ENCODE measurements at places on chromosomes 1 and 21.

GRCh38 chr21:43210454-43211071, 41.8 kb downstream of the CRYAA start:
- no peak overlapping the region for H3K4me3 ChIP-seq
- no peaks in the 10 kb centered on the region for H3K4me1 ChIP-seq
- no peak overlapping the region for H3K27ac ChIP-seq
- no peak for DNase-seq
- no peaks in the 10 kb centered on the region for H3K36me3 ChIP-seq
- H3K27me3 ChIP-seq: 0 out of 2 replicates have a peak, but pooled peaks cover 2% of the 10 kb centered on the region

GRCh38 chr1:216935901-216936300, 212.7 kb upstream of the ESRRG start:
- H3K27ac ChIP-seq: no peak overlapping the region
- DNase-seq: no peak
- no peaks in the 10 kb centered on the region for H3K36me3 ChIP-seq
- no peak overlapping the region for H3K4me3 ChIP-seq
- no peaks in the 10 kb centered on the region for H3K4me1 ChIP-seq

DNA sequence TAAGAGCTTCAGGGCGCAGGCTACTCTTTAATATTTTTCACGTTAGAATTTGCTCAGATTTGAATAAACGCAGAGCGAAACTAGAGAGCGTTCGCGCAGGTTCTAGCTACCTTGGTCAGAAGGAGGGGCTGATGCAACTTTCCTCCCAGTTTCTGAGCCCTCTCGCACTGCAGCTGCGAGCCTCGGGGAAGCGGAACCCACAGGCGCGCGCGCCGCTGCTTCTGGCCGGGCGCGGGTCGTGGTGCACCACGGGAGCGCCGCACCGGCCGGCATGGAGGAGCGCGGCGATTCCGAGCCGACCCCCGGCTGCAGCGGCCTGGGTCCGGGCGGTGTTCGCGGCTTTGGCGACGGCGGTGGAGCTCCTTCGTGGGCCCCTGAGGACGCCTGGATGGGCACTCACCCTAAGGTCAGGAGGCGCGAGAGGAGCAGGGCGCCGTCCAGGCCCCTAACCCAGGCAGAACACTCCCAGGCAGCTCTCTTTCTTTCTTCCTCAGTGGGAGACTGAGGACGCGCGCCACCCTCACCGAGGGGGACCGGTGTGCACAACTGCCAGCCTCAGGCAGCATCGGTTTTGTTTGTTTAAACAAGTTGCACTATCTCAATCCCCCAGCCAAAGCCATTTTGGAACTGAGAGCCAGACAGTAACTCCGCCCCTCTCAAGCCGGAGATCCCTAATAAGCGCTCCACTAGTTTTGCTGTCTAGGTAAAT, at the start of gene TSEN15:
Gene TSEN15 (plus strand): TSS at position 246 of the 709 bp plus-strand sequence. CDS start 26 bp downstream, at position 272.
- peak within 1 kb of the TSS; percentile 81 for H3K4me3 ChIP-seq
- peak; percentile 61 for DNase-seq
- peaks cover 2% of the 10 kb centered on the region for H3K4me1 ChIP-seq
- H3K27me3 ChIP-seq: no peaks in the 10 kb centered on the region
- peak within 1 kb of the TSS; percentile 86 for H3K27ac ChIP-seq
- 0 out of 2 replicates have a peak, but pooled peaks cover 5% of the 10 kb centered on the region for H3K36me3 ChIP-seq

DNA sequence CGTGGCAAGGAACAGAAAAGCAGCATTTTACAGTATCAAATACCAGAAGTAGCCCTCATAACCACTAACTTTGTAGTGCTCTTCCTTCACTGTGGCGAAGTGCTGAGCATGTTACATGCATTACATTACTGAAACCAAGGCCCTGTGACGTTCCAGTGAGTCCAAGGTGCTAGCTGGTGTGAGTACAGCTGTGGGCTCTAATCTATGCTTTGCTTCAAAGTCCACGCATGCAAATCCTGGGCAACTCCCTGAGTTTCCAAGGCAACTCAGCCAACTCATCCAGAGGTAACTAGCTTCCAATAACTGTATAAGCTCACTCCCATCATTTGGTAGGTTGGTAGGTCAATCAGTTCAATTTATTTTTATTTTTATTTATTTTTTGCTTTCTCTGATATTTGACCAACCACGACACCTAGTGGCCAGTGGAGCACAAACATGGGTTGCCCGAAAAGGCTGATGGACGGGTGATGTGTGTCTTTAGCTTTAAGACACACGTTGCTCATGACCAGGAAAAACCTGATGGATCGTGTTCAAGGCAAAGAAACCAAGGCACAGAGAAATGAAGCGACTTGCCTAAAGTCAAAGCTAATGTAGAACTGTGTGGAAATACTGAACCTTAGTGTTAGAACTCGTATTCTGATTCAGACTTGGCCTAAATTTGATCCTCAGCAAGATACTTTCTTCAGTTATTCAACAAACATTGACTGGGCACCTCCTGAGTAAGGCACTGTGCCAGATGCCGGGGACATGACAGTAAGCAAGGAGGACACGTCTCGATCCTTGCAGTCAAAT, 73.0 kb downstream of the GNG12 start:
- peaks cover 8% of the 10 kb centered on the region for H3K4me1 ChIP-seq
- no peaks in the 10 kb centered on the region for H3K36me3 ChIP-seq
- H3K27me3 ChIP-seq: no peaks in the 10 kb centered on the region
- H3K4me3 ChIP-seq: no peak overlapping the region

- DNase-seq: no peak
- no peaks in the 10 kb centered on the region for H3K4me1 ChIP-seq
- no peaks in the 10 kb centered on the region for H3K27me3 ChIP-seq
- H3K27ac ChIP-seq: no peak overlapping the region
- no peak overlapping the region for H3K4me3 ChIP-seq
Measured at GRCh38 chr1:220902916-220903315, 23.7 kb downstream of the HLX start.

DNA sequence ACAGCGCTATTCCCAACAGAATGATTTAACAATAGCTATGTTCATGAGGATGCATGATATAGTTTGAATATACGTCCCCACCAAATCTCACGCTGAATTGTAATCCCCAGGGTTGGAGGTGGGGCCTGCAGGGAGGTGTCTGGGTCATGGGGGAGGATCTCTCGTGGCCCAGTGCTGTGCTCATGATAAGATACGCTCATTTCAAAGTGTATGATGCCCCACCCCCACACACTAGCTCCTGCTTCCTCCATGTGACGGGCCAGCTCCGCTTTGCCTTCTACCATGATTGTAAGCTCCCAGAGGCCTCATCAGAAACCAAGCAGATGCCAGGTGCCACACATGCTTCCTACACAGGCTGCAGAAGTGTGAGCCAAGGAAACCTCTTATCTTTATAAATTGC, 93.6 kb downstream of the SMYD3 start:
- H3K4me1 ChIP-seq: no peaks in the 10 kb centered on the region
- no peak for DNase-seq
- H3K27ac ChIP-seq: no peak overlapping the region
- H3K4me3 ChIP-seq: no peak overlapping the region
- no peaks in the 10 kb centered on the region for H3K27me3 ChIP-seq

DNA sequence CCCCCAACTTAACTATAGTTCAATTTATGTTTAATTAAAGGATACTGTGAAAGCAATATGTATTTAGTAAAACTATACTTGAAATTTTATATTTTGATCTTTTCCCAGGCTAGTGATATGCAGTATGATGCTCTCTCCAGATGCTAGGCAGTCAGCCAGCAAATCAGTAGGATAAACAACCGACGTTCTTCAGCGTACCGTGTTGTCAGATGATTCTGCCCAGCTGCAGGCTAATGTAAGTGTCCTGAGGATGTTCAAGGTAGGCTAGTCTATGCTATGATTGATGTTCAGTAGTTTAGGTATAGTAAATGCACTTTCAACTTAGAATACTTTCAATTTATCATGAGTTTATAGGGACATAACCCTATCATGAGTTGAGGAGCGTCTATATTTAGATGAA, 762.6 kb downstream of the MRPL39 start:
- H3K36me3 ChIP-seq: no peaks in the 10 kb centered on the region
- no peak for DNase-seq
- H3K27ac ChIP-seq: no peak overlapping the region
- no peak overlapping the region for H3K4me3 ChIP-seq
- no peaks in the 10 kb centered on the region for H3K4me1 ChIP-seq
- no peaks in the 10 kb centered on the region for H3K27me3 ChIP-seq

GRCh38 chr1:110734133-110734680, 59.5 kb upstream of the KCNA3 start:
- no peak for DNase-seq
- peaks cover 69% of the 10 kb centered on the region for H3K27me3 ChIP-seq
- no peaks in the 10 kb centered on the region for H3K36me3 ChIP-seq
- no peak overlapping the region for H3K4me3 ChIP-seq
- no peaks in the 10 kb centered on the region for H3K4me1 ChIP-seq

- H3K27ac ChIP-seq: no peak overlapping the region
- no peak overlapping the region for H3K4me3 ChIP-seq
- DNase-seq: no peak
- peaks cover 47% of the 10 kb centered on the region for H3K36me3 ChIP-seq
- no peaks in the 10 kb centered on the region for H3K4me1 ChIP-seq
Measured at GRCh38 chr1:201385299-201385891, 7.9 kb upstream of the TNNT2 start.

DNA sequence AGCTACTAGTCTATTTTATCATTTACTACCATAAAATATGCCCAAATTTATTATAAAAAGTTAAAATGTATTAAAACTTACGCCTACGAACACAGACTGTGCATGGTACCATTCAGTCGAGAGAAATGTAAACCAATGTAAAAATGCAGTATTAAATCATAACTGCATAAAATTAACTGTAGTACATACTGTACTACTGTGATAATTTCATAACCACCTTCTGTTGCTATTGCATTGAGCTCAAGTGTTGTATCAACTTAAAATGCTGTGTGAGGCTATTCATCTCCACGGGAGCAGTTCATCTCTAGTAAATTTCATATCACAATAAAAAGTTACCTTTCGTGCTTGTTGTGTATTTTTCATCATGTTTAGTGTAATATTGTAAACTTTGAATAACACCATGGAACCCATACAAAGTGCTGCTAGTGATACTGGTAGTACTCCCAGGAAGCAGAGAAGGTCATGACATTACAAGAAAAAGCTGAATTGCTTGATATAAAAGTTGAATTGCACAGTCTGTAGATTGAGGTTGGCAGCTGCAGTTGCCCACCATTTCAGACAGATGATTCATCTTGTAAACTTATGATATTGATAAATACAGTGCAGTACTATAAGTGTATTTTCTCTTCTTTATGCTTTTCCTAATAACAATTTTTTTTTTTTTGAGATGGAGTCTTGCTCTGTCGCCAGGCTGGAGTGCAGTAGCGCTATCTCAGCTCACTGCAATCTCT, 19.0 kb upstream of the CENPF start:
- no peaks in the 10 kb centered on the region for H3K36me3 ChIP-seq
- no peak overlapping the region for H3K27ac ChIP-seq
- H3K4me3 ChIP-seq: no peak overlapping the region
- H3K27me3 ChIP-seq: no peaks in the 10 kb centered on the region
- no peak for DNase-seq

DNA sequence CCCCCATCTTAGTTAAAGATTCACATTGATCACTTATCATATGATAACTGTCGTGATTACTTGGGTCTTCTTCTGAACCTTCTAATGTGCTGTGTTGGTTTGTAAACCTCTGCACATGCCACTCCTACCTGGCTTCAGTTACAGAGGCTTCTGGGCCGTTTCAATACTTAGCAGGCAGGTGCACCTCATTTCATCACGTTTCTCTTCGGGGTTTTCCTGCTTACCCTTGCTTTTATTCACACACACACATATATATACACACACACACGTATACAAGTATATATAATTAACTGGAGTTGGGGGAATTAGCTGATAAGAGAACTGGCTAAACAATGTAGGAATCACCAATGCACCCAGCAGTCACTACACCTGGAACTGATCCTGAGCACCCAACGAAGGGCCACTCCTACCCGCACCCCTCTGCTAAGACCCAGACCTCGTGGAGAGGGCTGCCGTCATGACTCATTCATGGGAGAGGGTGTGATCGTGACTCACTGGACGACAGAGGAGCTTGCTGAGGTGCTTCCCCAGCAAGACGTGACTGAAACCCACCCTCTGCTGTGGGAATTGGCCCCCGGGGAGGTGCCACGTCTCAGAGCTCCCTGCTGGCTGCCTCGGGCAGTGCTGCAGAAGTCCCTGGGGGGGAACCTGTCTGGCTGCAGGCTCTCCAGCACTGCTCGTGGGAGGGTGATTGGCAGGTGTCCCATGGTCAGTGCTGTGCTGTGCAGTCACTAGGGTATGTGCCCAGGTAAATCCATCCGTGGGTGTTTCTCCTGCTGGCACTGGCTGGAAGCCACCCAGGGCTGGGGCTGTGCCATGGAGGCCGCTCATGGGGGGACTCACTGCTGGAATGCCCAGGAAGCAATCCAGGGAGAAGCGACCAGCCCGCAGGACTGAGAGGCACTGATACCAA, 166.6 kb downstream of the DYRK1A start:
- no peaks in the 10 kb centered on the region for H3K27me3 ChIP-seq
- DNase-seq: peak; percentile 47
- H3K36me3 ChIP-seq: no peaks in the 10 kb centered on the region

DNA sequence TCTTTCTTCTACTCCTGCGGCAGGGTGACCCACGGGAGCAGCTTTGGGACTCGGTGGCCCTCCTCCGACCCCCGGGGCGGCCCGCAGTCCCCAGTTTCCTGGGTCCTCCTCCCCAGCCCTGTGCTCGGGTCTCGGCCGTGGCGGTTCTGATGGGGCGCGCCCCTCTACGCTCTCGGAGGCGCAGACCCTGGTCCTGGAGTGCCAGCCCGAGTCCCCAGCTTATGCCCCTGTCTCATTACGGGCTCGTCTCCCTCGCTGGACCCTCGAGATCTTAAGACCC, 430 bp downstream of the BTG2 start:
- no peak for DNase-seq
- no peaks in the 10 kb centered on the region for H3K36me3 ChIP-seq
- peaks cover 29% of the 10 kb centered on the region for H3K4me1 ChIP-seq
- peak overlapping the region; percentile 89 for H3K27ac ChIP-seq
- H3K4me3 ChIP-seq: peak overlapping the region; percentile 89
- no peaks in the 10 kb centered on the region for H3K27me3 ChIP-seq
